ENCODE measurements at places on chromosomes 11 and 22. TPM values are rescaled to one million over a fixed set of nuclear protein-coding genes. Genes with fewer than 3 reads are reported as not detected.

PIWIL4 gene
- 6.8 TPM for total RNA-seq

RAG2 gene
- not detected for total RNA-seq

OR2AG2 gene
- total RNA-seq: 0.39 TPM

GGTLC3 gene
- not detected for total RNA-seq

PLAAT4 gene
- 27.4 TPM for total RNA-seq

KRTAP5-8 gene
- total RNA-seq: 0.22 TPM

KLHL35 gene
- total RNA-seq: 2.7 TPM

CD3G gene
- total RNA-seq: not detected

ZBTB16 gene
- total RNA-seq: 1.8 TPM

RIC3 gene
- 1.6 TPM for total RNA-seq

TIMP3 gene
- total RNA-seq: 91.9 TPM

RRM1 gene
- 107 TPM for total RNA-seq

NLRP14 gene
- total RNA-seq: 0.13 TPM

TMEM191B gene
- total RNA-seq: not detected

OR52N4 gene
- total RNA-seq: not detected

CABP7 gene
- total RNA-seq: not detected

BRSK2 gene
- under 0.01 TPM for total RNA-seq

FIBP gene
- 132 TPM for total RNA-seq

SERPING1 gene
- total RNA-seq: 19.6 TPM

C11orf42 gene
- not detected for total RNA-seq

CNTN5 gene
- not detected for total RNA-seq

TSSK2 gene
- total RNA-seq: not detected

OR51B4 gene
- total RNA-seq: not detected

STIP1 gene
- 84.9 TPM for total RNA-seq

LDHAL6A gene
- total RNA-seq: not detected

OR10A2 gene
- total RNA-seq: not detected
